ENCODE measurements at places on chromosomes 2 and 18.

- DNase-seq, result no peak
These were observed 263.0 kb downstream of the NDUFA10 start for GRCh38 chr2:239762106-239762505.

DNA sequence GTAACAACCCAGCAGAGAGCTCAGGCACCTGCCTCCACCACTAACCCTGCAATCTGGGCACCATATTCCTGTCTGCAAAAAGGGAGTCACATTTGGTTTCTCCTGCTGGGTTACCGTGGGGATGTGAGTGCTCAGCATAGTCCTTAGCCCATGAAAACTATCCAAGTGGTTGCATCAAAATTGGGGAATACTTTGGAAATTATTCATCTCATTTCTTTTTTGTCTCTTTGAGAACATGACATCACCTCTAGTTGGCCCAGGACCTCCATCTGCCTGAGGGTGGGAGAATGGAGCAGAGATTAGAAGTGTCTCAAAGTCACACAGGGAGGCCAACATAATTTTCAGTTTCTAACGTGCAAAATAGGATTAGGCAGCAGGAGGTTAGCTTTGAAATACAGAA, 19.3 kb upstream of the SPP2 start:
- DNase-seq, result no peak

DNA sequence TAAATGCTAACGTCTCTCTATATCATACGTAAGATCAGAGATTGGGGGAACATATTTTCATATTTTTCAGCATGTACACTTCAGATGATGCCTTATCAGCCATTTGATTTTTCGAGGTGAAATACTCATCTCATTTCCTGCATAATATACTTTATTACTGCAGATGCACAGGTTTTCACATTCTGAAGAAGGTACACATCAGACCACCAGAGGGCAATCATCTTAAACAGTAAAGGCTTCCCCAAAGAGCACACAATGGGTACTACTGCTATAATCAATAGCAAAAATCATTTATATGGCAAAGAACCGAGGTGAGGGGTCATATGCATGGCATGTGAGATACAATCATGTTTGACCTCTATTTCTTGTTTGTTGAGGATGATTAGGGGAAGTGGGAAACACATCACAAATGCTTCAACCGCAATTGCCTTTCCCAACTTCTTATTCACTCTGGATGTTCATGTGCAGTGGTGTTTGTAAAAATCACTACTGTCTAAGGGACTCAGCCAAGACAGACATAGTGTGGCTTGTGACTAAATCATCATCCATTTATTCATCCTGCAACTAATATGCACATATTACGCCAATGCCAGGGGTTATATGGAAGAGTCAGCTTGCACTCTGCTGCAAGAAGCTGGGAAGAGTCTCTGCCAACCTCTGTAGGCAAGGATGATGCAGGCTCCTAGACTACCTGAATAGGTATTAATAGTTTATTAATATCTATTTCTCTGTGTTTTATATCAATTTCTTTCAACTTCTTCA, 118.7 kb downstream of the EPB41L3 start:
- no peak for DNase-seq

GRCh38 chr18:35983818-35984217, 11.3 kb downstream of the RMP24 start:
- DNase-seq, result no peak

DNA sequence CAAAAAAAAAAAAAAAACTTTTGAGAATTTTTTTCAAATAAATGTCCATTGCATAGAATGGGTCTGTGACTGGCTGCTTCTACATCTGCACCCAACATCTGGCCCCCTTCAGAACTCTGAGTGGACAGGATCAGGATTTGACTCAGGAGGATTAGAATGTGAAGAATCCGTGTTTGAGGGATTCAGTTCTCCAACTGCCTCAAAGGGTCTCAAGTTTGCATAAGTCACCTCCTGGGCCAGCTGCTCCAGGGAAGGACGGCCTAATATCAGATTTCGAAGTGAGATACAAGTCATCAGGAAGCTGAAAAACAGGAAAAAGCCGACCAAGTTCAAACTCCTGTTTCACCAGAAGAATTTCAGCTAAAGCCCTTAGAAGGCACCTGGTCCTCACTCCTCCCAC, 10.9 kb downstream of the MAT2A start:
- DNase-seq, result no peak

GRCh38 chr18:9095297-9096006, 7.0 kb upstream of the NDUFV2 start:
- DNase-seq, result no peak

DNA sequence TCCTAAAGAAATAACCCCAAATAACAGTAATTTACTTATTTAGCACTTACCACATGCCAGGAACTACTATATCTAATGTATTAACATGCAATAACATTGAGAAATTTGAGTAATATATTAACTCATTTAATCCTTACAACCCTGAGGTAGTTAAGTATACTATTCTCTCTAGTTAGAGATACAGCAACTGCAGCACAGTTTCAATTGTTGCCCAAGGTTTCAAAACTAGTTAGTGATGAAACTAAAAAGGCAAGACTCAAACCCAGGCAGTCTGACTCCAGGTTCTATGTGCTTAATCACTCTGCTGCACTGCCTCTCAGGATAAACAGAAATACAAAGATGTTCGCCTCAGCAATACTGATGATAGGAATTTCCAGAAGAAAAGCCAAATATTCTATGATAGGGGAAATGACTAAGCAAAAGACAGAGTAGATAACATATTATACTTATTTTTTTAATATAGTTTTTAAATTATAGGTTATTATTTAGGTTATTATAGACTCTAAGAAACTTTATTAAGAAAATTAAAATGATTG, 88.0 kb downstream of the SS18 start:
- DNase-seq, result no peak

DNA sequence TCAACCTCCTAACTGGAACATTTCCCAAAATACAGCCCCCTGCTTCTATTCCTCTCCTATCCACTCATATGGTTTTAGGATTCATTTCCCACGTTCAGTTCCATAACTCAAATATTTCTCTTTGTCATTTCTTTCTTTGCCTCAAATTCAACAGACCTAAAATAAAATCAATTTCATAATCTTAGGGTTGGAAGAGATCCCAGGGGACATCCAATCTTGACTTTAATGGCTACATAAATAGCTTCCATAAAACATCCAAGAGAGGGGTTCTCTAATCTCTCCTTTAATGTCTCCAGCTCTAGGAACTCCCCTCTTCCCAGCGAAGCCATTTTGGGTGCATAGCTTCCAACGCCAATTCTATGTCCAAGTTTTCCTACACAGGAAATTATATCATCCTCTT, 33.8 kb downstream of the RBKS start:
- no peak for DNase-seq

DNA sequence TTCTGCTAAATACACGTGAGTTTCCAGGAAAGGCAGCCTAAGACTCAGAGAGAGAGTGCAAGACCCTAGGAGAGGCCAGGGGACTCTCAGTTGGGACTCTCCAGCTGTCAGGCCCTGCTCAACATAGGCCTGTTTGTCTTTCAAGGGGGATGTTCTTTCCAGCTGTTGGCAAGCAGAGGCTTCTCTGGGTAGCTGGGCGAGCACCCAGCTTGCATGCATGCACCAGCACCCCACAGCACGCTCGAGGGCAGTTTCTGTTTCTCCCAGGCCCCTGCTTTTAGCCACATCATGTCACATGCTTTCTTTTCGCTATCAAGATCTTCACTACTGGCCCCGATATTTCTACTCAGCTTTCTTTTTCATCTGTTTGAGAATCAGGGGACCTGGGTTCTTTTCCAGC, 479.3 kb upstream of the HS6ST1 start:
- no peak for DNase-seq

GRCh38 chr2:213125646-213126347, 25.6 kb downstream of the IKZF2 start:
- DNase-seq, result no peak

DNA sequence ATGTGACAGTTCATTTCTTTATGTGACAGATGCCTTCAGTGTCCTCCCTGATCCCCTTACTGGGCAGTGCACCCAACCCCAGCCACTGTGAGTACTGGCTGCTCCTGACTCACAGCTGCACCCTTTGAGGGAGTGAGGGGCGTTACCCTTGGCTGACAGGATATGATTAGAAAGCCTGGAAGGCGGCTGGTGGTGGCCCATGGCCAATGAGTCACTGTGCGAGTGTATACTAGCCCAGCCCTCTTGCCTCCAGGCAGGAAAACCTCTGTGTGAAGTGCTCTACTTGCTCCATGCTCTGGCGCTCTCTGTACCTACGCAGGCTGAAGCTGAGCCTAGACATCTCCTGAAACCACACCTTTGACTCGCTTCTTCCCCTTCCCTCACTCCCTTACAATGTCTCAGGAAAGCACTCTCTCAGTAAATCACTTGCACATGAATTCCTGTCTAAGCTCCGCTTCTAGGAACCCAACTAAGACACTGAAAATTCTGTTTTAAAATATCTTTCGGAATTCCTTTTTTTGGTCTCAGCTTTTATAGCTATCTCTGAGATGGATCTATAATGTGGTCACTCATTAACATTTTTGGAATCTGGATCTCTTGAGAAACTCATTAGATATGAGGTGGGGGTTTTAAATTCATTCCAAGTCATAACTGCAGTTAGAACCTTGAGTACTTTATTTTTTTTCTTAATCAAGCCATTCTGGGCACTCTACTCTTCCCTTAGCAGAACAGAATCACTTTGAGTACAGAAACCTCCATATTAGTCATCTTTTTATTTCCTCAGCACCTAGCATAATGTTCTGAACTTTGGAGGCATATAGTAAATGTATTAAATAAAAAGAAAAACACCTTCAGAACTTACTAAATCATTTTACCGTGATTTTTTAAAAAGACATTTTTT, 25.3 kb upstream of the STAM2 start:
- no peak for DNase-seq

DNA sequence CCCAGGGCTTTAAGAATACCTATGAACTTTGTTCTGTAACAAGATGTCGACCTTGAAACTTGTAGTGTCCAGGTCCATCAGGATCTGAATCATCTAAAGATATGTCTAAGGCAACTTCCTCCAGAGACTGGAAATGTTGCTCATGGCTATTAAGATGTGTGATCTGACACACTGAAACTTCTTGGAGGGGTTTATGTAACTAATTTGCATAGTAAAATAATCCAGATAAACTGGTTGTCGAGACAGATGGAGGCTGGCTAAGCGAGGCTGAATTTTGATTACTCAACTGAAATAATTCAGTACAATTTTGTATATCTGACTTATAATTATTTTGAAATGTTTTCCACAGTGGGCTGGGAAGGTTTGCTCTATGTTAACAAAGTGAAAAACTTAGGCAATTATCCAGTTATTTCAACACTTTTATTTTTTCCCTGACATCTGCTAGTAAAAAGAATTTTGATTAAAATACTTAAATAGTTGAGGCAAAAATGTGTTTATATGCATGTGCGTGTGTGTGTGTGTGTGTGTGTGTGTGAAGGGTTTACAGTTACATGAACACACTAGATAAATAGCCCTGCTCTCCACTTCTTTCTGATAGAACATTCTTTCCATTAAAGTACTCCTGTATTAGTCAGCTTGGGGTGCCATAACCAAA, 11.4 kb upstream of the MAP3K20 start:
- no peak for DNase-seq

DNA sequence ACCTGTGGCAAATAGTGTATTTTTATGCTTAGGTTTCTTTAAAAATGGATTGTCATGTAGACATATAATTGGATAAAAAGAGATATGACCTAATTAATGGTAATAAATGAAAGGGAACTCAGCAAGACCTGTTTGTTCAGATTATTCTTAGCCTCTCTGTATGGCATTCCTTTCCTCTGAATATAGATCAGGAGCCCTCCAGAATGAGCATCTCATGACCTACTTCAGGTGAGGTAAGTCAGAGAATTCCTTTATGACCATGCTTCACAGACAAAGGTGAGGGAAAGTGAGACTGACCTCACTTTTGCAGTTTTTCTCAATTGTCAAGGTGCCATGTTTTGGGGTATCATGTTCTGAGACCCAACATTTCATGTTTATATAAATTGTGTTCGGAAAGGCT, 1744.3 kb upstream of the PIK3C3 start:
- no peak for DNase-seq
